ENCODE measurements at places on chromosomes 7 and 10. TPM values are rescaled to one million over a fixed set of nuclear protein-coding genes. Genes with fewer than 3 reads are reported as not detected.

- no peak for DNase-seq
- peaks cover 19% of the 10 kb centered on the region for H3K4me1 ChIP-seq
- no peak overlapping the region for H3K27ac ChIP-seq
- no peaks in the 10 kb centered on the region for H3K27me3 ChIP-seq
- no peak overlapping the region for H3K4me3 ChIP-seq
- H3K36me3 ChIP-seq, result peaks cover 13% of the 10 kb centered on the region
Observed at GRCh38 chr10:72567421-72567820, 58.5 kb downstream of the MICU1 start.

DNA sequence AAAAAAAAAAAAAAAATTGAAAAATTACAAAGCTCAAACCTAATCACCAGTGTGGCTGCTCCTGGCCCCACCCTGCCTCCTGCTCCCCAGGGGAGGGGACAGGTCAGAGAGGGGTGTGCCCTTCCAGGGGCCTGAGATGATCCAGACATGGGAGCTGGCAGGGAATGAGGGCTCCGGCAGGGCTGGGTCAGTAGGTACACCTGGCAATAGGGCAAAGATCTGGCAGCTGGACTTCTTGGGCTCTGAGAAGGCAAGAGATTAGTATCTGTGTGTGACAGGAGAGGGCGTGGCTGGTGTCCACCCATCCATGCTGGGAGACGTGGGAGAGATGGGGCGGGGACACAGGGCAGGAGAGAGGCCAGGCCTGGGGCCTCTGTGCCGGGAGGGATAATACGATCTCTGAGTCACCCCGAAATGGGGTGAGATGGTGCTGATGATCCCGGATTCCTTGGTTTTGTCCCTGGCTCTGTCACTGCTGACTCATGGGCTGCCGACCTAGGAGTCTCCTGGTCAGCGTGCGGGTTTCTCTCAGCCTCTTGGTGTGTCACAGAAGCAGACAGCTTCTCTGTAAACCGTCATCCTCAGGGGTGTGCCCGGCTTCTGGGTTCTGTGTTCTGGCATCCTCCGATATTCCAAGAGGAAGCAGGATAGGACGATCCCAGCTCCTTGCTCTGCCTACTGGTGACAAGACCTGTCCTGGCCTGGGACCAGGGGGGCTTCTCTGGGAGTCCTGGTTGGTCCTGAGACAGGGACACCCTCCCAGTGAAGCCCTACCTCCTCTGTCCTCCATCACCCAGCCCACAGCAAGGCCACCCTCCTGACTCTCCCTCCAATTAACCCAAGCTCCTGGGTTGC lies 8.2 kb upstream of the CLDN4 start:
- H3K4me3 ChIP-seq, result no peak overlapping the region
- peaks cover 12% of the 10 kb centered on the region for H3K27me3 ChIP-seq
- peaks cover 13% of the 10 kb centered on the region for H3K4me1 ChIP-seq

DNA sequence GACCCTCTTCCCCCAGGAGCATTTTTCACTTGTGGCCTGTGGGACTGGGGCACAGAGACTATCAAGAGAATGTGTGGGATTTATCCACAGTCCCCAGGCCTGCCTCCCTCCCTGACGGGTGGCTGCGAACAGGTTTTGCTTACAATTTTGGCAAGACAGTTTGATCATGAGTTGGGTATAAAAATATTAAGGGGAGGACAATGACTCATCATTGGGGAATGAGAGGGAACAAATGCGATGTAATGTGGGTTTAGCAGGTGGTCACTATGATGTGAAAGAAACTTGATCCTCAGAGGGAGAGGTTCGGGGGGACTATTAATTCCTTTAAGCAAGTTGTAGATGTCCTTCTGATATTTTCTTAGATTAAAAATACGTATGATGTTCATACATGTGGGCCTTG lies 52.2 kb downstream of the EMX2 start:
- no peak overlapping the region for H3K4me3 ChIP-seq
- H3K27ac ChIP-seq, result no peak overlapping the region
- no peak for DNase-seq
- H3K36me3 ChIP-seq, result no peaks in the 10 kb centered on the region
- no peaks in the 10 kb centered on the region for H3K4me1 ChIP-seq
- H3K27me3 ChIP-seq, result no peaks in the 10 kb centered on the region

- no peak overlapping the region for H3K27ac ChIP-seq
- H3K27me3 ChIP-seq, result peaks cover 17% of the 10 kb centered on the region
- no peak for DNase-seq
- no peak overlapping the region for H3K4me3 ChIP-seq
- H3K36me3 ChIP-seq, result no peaks in the 10 kb centered on the region
Observed at GRCh38 chr10:45379891-45380540, 6.0 kb downstream of the ALOX5 start.

The STEAP4 gene
- not detected for total RNA-seq

The MRLN gene
- not detected for total RNA-seq

Data from activated CD4-positive, alpha-beta memory T cell treated with anti-CD3 and anti-CD28 coated beads, Interleukin-2, amount 10 ng/mL, durations not matched to agents 7 days and 5 days (primary cell).